ENCODE measurements at places on chromosomes 11 and 22.

DNA sequence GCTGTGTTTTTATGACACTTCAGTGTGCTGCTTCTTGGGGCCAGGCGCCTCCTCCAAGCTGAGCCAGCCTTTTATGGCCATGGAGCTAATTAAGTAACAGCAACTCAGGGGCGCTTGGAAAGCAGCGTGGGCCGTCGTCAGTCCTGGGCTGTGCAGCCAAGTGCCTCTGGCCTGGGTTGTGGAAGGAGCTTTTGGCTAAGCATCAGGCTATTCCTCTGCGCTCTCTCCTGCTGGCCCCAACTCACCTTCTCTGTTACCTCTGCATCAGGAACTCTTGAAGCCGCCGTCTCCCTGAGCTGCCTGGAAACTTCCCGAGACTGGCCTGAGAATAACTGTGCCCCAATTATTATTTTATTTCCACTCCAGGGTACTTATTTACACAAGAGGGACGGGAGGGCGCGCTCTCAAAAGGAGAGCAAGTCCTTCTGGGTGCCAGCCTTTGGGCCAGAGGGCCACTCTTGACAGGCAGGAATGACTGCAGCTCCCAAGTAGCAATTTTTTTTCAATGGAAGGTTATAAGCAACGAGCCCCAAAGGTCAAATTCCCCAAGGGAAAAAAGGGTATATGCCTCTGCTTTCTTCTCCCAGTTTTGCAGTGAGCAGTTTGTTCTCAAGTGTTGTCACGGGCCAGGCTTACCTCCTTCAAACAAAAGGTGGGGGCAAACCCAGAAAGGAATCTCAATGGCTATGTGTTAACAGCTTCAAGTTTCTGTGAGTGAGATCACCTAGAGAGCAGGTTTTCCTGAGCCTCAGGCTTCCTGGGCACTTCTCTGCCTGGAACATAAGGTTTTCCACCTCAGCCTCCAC lies 38.5 kb upstream of the NAV2 start:
- DNase-seq: no peak

GRCh38 chr11:132471466-132471865 lies 1060.8 kb downstream of the OPCML start:
- DNase-seq: no peak

DNA sequence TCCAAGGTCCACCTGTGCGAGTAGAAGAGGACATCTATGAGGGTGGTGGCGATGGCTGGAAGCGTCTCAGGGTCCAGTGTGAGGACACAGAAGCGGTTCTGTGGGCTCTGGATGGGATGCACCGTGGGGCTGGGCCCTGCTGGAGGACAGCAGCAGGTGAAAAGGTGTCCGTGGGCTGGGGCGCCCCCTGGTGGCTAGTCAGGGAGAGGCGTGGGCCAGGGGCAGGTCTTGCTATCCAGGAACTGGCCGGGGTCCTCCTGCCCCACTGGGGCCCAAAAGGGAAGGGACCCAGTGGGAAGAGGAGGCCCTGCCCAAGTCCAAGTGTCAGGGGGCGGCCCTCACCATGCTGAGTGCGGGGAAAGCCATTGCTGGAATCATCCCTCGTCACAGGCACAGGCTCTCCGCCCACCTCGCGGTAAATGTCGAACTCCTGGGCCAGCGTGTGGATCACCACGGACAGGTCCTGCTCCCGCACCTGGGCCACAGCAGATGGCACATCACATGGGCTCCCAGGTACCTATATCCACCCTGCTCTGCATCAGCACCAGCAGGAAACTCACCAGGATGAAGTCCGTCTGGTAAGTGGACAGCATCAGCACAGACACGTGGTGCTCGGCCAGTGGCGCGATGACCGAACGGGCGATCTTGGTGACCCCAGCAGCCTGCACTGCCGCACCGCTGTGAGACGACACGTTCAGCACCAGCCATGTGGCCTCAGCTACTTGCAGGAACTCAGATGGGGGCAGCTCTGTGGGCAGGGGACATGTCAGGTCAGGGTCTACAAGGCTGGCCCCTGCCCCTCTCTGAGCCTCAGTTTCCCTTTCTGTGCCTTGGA lies 2.3 kb downstream of the CASTOR1 start:
- DNase-seq: peak; percentile 82

GRCh38 chr11:33005175-33005574 lies 10.5 kb upstream of the DEPDC7 start:
- DNase-seq: no peak

GRCh38 chr11:134120921-134121526 lies 52.2 kb downstream of the JAM3 start:
- DNase-seq: no peak

- DNase-seq: no peak
Measured at GRCh38 chr11:68335683-68336082, 23.3 kb downstream of the LRP5 start.

- DNase-seq: no peak
Measured at GRCh38 chr11:96314326-96315020, 28.5 kb downstream of the MAML2 start.

DNA sequence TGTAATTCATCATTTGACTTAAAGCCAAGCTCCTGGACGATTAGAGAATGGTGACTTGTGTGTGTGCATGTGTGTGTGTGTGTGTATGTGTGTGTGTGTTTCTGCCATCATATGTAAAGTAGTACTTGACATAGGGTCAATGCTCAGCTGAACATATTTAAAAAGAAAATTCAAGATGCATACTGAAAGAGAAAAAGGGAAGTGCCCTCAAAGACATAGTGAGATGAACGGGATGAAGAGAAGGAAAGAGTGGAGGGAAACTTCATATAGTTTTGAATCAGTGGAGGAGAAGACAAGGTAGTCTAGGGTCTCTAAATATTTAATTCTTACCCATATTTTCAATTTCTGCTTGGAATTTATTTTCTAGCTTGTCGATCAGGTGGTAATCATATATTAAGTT lies 4.0 kb downstream of the TCN1 start:
- DNase-seq: no peak

GRCh38 chr11:18768472-18768901 lies 23.1 kb downstream of the PTPN5 start:
- DNase-seq: no peak

DNA sequence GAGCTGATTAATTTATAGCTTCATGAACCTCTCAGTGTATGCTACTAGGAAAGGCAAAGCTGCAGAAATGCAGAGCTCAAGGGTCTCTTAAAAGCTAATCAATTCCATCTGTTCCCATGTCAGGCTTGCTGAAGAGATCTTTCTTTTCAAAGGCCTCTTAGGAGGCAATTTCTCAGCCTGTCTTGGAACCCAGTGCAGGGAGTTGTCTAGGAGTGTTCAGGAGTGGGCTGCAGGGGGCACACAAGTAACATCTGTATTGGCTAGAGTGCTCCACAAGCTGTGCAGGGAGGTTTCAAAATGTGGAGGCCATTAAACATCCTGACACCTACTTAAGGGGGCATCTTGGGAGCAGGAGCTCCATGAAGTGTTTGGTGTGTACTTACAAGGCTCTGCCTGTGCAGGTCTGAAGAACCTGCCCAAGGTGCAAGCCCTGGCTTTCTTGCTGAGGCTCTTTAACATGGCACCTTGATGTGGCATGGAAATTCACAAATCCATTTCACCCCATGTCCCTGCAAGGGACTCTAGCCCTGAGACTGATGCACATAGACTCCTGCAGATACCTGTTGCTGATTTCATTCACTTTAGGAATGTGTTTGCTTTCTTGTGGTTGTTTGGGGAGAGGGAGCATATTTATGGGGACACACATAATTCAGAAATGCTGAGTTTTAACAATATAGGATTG lies 134.7 kb downstream of the ME3 start:
- no peak for DNase-seq

DNA sequence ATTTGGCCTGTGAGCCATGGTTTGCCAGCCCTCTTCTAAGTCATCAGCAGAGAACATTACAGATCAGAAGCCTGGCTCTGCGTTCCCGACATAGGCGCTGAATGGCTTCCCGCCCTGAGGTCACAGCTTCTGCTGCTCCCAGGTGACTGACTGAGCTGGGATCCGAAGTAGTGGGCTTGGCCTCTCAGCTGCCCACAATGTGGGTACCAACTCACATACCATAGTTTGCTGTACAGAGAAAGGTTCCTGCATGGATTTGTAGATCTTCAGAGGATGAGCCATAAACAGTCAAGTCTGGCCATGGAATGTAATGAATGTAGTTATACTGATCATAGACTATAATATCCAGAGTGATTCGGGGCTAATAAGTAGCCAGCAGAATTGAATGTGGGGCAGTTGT lies 42.6 kb downstream of the TEAD1 start:
- DNase-seq: no peak

DNA sequence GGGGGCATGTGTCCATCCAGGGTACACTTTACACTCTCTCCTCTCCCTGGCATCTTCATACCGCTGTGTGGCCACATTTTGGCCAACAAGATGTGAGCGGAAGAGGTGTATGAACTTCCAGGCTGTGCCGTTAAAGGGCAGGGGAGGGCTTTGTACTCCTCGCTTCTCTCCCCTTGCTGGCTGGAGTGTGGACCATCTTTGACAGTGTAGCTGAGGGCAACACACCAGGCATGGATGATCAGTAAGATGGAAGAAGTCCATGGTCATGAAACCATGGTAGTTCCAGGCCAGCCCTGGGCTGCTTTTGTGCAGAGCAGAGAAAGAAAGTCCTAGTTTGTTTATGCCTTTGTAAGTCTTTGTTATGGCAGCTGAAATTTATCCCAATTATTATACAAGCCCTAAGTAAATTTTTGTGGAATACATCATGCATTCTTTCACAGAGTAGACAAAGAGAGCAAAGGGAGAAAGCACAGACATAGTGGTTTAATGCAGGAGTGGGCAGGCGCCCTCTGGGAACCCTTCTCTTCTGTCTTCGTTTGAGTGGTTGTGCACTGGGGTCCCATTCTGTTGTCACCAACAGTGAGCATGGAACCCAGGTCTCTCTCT lies 70.4 kb downstream of the FBXO7 start:
- DNase-seq: no peak

DNA sequence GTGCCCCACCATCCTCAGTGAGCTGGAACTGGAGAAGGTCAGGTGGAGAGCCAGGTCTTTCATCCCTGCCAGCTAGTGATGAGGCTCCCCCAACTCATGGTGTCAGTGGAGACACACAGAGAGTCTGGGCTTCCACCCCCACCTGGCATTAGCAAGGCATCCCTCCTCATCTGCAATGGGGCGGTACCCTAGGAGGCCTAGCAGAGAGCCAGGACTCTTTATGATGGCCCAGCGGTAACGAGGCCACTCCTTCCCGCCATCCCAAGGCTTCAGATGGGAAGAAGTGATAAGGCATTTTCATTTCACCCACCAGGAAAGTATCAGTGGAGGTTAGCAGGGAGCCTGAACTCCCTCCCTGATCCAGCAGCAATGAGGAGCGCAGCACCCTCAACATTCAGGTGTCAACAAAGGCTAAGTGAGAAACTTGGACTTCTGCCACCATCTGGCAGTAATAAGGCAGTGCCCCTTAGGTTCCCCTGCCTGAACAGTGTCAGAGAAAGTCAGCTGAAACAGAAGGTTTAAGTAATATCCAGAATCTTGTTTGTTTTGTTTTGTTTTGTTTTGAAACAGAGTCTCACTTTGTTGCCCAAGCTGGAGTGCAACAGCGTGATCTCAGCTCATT lies 40.5 kb upstream of the FBLN1 start:
- no peak for DNase-seq

DNA sequence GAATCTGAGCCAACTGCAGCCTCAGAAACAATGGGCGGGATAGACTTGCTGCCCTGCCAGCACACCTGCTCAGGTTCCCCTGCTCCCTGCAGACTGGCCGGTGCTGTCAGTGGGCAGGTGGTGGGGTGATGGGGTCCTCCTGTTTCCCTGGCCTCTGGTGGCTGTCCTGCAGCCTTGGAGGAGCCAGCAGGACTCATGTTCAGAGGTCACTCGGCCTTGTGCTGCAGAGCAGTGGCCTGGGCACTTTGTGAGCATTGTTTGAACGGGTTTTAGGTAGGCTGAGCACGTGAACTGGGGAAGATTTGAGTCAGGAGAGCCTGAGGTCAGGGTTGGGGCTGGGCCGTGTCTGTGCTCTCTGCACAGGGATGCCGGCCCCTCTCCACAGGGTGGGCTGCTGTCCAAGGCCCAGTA lies 17.6 kb downstream of the PPIL2 start:
- no peak for DNase-seq

- no peak for DNase-seq
Measured at GRCh38 chr22:23351321-23351720, 171.0 kb downstream of the BCR start.

DNA sequence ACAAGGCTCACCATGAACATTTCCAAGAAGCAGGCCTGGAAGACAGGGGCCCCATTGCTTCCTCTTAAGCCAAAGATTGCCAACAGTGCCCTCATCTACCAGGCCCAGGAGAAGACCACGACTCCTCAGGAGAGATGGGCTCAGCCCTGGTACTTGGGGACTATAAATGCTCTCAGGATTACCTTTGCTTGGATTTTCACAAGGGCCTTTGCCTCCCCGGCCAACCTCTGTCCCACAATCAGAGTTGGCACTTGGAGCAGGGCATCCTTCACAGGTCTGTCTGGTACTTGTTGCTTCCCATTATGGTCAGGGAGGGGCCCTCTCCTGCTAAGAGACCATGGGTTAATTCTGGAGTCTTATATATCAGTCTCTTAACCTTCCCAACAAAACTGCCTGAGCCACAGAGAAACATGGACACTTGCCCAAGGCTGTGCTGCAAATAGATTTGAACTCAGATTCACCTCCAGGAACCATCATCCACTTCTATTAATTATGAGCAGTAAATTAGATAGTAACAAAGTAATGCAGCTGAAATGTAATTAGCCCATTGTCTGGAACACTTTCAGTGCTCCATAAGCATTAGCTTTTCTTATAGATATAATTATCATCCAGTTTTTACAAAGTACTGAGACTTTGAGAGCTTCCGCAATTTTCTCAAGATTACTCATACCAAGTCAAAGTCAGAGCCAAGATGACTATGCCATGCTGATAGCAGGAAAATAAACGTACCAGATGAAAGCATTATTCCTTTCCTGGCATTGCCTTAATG lies 33.5 kb downstream of the POU2AF3 start:
- no peak for DNase-seq

DNA sequence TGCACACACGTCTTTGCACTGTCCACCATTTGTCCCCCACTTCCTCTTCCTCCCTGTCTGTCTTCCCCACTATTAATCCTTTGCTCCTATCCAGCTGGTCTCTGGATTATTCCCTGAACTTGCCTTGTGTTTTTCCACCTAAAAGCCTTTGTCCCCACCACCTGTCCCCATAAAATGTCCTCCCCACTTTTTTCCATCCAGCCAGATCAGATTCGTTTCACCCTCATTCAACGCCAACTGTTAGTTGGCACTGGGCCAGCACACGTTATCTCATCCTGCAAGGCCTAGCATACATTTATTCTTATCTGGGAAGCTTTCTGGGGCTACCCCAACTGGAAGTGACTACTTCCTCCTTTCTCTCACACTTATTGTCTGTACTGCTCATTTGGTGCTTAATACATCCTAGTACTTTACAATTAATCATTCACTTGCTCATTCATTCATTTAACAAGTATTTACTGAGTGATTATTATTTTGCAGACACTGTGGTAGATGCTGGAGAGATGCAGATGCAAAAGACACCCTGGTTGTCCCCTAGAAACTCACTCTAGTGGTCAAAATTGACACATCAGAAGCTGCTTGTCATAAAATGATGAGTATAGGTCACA lies 96.2 kb downstream of the RASSF10 start:
- DNase-seq: no peak
